ENCODE measurements at places on chromosomes 4 and X.

GRCh38 chr4:153518001-153518400, 51.8 kb downstream of the TMEM131L start:
- no peak for DNase-seq

- DNase-seq: no peak
Measured at GRCh38 chr4:4704267-4704666, 155.2 kb upstream of the MSX1 start.

GRCh38 chrX:27336466-27337091, 126.6 kb downstream of the PPP4R3C start:
- no peak for DNase-seq

DNA sequence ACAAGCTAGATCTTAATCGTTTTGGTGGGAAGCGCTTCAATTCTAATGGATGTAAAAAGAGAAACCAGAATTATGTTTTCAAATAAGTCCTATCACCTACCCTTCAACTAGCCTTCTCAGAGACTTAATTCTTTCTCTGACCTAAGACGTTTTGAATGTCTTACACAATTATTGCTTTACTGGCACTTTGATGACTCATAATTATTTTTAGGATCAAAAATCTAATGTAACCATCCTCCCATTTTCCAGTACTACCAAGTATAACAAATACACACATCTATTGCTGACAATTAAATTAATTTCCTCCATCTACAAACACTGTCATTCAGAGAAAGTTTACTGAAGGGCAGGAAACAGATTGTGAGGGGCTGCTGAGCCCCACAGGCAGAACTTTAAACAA, 108.6 kb downstream of the PPP3CA start:
- DNase-seq: no peak

Data from DMS 273 treated with DMSO at 0.1 percent for 48 hours (cell line).